D341Med (cell line): ENCODE measurements at places on chromosomes 2 and 18.
A peak's percentile ranks its signal among the peaks of the same experiment; 100 is the strongest.

DNA sequence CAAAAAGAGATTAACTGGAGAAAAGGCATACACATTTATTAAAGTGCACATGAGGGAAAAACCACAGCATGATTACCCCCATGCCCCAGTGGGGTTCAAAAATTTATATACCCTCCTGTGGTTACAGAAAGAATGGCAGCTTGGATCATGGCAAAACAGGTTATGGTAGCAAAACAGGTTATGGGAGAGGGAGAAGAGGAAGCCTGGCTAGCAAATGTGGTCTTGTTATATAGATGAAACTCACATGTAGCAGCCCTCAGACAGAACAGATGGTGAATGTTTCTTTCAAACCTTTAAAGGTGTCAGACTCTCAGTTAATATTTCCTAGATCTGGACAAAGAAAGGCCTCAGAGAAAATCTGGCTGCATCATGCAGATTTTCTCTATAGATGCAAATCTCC is 178.2 kb upstream of the ZC3H15 start:
- DNase-seq: no peak

GRCh38 chr18:57802213-57803102 is 657 bp downstream of the ATP8B1 start:
- no peak for DNase-seq

GRCh38 chr2:222250313-222250712 is 48.5 kb downstream of the PAX3 start:
- no peak for DNase-seq

- DNase-seq: no peak
Observed at GRCh38 chr2:144935191-144935590, 415.3 kb upstream of the ZEB2 start.

- DNase-seq: peak; percentile 13
Observed at GRCh38 chr2:2574401-2575180, 243.5 kb upstream of the MYT1L start.

GRCh38 chr18:35497027-35497369 is 762 bp downstream of the INO80C start:
- DNase-seq: peak; percentile 55

GRCh38 chr2:118065015-118065706 is 23.1 kb upstream of the INSIG2 start:
- no peak for DNase-seq

- DNase-seq: no peak
Observed at GRCh38 chr2:126504949-126505348, 151.0 kb upstream of the GYPC start.

- DNase-seq: no peak
Observed at GRCh38 chr2:946073-946948, 4.3 kb upstream of the SNTG2 start.

DNA sequence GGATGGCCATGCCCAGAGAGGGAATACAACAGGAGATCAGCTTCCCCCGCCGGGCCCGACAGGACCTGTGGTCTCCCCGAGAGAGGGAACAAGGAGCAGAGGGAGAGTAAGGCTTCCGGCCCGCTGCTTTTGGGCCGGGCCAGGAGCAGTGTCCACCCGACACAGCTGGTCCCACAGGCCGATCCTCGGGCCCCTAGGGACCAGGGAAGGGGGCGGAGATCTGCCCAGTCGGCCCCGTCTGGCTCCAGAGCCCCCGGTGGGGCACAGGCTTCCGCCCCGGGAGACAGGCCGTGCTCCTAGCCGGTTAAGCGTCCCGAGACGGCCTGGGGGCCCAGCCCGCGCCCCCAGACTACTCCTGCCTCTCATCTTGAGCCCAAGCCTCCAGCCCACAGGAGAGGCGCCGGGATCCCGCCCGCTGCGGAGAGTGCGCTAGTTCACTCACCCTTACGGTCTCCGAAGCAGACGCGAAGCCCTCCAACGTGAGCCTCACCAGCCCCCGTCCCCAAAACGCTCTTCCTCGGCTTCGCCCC is at the start of gene MCFD2:
Gene MCFD2 (minus strand): TSS at position 526 of the 530 bp plus-strand sequence. CDS start 6,635 bp downstream, outside the sequence.
- no peak for DNase-seq

DNA sequence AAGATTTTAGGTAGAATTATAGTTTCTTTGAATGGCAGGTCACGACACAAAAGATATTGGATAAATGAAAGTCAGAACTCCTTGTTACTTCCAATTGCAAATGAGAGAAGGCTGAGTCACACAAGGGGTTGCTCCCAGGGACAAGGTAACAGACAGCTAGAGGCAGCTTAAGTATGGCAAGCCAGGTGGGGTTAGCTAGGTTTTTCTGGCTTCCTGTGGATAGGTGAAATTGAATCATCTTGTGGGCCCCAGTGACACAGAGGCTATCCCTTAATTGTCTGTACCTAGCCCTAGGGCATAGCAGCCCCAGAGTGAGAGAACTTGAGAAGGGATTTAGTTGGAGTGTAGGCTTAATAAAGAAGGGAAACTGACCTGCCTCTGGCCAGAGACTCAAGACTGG is 407.7 kb upstream of the SLC8A1 start:
- DNase-seq: no peak

DNA sequence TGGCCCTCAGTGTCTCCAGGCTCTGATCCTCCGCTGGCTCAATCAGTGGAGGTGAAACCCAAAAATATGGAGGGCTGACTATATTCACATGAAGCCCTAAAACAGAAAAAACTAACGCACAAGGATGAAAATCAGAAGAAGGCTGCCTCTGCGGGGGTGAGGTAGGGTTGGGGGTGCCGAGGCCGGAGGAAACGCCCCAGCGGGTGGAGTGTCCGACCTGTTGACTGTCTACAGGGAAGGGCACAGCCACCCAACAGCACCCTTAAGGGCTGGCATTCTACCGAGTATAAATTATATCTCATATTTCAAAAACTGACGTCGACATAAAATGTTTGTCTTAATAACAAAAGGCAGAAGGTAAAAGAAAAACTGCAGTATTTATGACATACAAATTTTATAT is 223.5 kb downstream of the HDAC4 start:
- DNase-seq: no peak

DNA sequence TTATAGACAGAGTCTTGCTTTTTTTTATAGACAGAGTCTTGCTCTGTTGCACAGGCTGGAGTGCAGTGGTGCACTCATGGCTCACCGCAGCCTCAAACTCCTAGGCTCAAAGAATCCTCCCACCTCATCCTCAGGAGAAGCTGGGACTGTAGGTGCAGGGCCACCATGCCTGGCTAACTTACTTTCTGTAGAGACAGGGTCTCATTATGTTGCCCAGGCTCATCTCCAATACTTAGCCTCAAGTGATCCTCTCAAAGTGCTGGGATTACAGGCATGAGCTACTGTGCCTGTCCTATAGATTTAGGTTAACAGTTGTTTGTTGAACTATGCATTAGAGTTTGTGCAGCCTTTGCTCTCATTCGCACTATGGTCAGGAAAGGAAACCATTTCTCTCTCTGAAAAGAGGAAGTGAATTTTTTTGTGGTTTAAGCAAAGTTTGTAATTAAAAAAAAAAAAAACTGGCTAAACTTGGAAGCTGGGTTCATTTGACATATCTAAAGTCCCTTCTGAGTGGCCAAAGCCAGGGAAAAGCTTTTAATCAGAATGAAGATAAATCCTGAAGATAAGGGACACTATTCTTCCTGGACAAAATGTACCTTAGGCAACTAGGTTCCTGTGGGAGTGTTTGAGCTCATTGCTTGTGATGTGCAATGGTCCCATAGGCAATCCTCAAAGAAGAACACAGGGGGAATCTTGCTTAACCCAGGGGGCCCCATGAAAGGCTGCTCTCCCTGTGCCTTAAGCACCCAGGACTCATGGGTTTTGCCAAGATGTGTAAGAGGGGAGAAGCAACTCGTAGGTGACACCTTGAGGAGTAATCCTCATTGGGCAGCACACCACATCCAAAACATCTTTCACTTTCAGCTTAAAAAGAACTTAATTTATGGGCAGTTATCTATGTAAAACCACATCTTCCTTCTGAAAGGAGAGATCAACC is 201.7 kb downstream of the MREG start:
- DNase-seq: no peak

- no peak for DNase-seq
Observed at GRCh38 chr2:26352892-26353291, 6.3 kb upstream of the ADGRF3 start.

DNA sequence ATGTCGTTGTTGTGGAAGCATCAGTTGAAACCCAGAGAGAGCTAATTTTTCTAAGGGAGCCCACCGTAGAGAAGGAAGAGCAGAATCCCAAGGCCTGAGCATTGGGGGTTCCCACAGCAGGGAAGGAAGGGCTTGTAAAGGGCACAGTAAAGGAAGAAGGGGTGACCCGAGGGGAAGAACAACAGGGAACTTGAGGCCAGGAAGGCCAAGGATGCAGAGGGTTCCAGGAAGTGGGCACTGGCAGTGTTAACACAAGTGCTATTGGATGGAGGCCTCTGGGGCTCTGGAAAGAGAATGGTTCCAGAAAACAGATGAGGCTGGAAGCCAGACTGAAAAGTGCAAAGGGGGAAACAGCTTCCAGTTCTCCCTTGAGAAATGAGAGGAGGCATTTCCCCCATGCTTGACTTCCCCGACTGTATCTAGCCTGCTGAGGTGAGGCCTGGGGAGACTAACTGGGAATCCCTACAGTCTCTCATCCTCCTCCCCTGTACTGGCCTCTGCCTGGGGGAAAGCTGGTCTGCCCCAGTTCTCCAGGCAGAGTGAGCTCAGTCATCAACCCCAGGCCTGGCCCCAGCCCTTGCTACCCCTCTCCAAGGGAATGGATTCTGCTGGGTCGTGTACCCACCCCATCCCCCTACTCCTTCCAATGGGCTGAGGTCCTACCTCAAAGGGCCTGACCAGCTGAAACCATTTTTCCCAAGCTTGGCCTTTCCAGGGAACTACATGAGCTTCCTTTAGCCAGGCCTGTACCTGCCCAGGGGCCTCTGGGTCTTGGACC is 43.2 kb upstream of the MRPL33 start:
- DNase-seq: no peak

DNA sequence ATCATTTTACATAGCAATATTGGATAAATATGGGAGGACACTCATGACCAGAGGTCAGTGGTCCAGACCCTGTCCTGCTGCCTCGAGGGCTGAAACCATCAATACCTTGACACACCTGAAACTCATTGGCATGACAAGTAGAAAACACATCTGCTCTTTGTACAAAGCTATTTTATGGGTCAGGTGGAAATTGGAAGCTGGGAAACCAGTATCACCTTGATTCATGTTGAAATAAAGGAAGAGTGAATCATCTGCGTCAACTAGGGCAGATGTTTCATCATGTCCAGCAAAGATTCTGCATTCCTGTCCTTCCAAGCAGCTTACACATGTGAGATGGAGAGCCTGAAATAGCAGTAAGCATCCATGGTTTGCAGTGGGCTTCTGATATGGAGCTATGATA is 80.0 kb upstream of the ERBB4 start:
- no peak for DNase-seq

- no peak for DNase-seq
Observed at GRCh38 chr2:1052771-1053191, 102.1 kb downstream of the SNTG2 start.

DNA sequence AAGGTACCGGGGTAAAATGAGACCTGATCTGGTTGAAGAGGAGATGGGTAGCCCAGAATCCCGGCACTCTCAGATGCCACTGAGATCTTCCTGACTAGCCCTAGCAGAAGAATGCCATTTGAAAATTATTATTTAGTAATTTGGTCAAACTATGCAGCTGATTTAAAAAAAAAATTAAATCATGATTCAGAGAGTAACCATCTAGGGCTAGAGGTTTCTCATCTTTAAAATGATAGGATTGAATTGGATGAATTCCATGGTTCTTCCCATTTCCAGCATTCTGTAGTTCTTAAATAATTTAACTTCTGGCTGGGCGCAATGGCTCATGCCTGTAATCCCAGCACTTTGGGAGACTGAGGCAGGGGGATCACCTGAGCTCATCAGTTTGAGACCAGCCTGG is 106.1 kb downstream of the MYO1B start:
- DNase-seq: no peak

DNA sequence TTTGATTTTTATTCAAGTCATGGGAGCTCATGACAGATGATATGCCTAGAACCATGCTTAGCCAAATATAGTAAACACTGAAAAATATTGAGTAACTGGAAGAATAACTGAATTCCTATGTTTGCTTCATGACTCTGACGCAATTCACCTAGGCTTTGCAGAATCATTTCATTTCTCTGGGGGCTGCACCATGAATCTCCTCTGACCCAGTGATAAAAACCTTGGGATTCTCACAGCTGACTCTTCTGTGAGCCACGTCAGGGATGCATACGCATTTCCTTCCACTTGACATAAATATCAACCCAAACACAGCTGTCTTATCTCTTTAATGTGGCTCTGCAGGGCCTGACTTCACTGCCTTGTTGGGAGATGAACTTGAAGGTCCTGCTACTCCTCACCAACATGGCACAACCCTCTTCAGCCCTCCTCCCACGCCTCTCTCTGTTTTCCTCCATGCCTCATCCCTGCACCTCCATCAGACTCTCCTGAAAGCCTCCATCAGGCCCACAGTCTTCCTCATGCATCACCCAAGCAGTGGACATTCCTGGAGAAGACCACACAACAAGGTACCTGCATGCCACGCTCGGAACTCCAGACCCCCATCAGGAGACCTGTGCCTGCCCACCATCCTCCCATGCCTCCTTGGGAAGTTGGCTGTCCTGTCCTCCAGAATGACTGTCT is 29.8 kb downstream of the COL6A3 start:
- no peak for DNase-seq

- DNase-seq: peak; percentile 24
Observed at GRCh38 chr2:151040039-151040438, 221.6 kb downstream of the RBM43 start.

GRCh38 chr2:159882130-159882745 is 84.2 kb upstream of the CD302 start:
- DNase-seq: no peak

- DNase-seq: no peak
Observed at GRCh38 chr2:173048522-173048896, 27.1 kb upstream of the MAP3K20 start.

DNA sequence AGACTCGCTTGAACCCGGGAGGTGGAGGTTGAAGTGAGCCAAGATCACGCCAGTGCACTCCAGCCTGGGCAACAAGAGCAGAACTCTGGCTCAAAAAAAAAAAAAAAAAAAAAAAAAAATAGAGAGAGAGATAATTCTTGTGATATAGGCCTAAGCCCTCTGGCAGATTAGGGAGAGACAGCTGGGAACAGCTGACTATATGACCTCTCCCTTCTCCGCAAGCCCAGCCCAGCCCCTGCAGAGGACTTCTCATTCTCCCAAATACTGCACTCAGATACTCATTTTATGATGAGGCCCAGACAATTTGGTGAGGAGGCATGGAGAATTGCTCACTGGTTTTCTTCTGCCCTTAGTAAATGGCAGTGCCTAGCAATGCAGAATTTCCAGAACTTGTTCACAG is 262.0 kb downstream of the HAUS1 start:
- DNase-seq: no peak

DNA sequence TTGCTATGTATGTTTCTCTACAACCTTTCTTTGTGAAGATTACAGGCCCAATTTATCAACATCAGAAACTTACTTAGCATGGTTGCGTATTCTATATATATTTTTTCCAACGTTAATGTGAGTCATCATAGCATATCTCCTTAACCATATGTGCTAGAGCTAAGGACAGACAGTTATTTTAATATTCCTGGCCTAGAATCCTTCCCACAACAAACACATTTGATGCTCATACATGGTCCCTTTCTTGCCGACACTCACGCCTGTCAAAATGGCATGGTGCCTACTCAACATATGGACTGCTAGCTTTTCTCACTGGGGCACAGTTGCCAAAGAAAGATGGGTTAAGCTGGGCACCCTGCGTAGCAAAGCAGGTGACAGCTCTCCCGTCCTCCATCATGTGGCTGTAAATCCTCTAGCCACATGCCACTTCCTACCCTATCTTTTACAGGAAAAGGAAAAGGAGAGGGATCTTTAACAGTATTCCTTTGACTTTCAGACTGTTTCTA is 75.2 kb upstream of the GALNT5 start:
- peak; percentile 66 for DNase-seq
